ENCODE measurements at places on chromosomes 7 and 10. TPM values are rescaled to one million over a fixed set of nuclear protein-coding genes. Genes with fewer than 3 reads are reported as not detected.

- no peak for DNase-seq
Measured at GRCh38 chr7:39153647-39154046, 175.9 kb downstream of the POU6F2 start.

DNA sequence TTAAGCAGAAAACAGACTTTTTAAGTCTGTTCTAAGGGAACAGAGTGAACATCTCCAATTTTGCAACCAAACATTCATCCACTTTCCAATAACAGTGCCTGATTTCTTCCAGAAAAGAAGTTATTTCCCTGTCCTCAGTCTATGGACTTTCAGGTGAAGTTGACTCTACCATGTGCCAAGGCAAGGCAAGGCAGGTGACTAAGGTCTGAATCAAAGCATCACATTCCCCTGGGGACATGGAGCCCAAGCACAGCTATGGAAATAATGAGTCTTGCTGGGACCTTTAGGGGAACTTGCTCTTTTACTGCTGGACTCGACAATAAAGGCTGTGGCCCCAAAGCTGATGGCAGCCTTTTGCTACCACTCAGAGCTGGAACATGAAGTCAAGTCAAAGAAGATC, 182.2 kb downstream of the FGFR2 start:
- DNase-seq: no peak

Gene WDFY4
- polyA plus RNA-seq: 2.4 TPM

Gene SHTN1
- polyA plus RNA-seq: 21.7 TPM

Gene ADAM12
- 22.8 TPM for polyA plus RNA-seq

Gene PRR15
- 6.3 TPM for polyA plus RNA-seq

Gene HMX2
- polyA plus RNA-seq: 1.6 TPM

Gene PSD
- 12.2 TPM for polyA plus RNA-seq

Gene CPN1
- 3.8 TPM for polyA plus RNA-seq

DNA sequence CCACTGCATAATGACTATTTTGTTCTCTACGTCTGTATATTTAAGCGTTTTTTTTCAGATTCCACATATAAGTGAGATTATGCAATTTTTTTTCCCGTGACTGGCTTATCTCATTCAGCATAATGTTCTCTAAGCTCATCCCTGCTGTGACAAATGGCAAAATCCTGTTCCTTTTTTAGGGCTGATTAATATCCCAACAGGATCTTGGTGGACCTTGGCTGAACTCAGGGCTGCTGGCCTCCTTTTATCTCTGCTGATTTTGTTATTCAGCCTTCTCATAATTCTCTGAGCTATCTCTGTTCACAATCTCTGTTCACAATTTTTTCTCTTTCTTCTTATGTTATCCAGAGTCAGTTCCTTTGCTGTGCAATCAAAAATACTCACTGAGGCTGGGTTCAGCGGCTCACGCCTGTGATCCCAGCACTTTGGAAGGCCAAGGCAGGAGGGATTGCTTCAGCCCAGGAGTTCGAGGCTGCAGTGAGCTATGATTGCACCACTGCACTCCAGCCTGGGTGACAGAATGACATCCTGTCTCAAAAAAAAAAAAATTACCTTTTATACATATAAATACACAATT, 1035.9 kb upstream of the AUTS2 start:
- no peak for DNase-seq

- DNase-seq: no peak
Measured at GRCh38 chr10:117366741-117367140, 8.5 kb downstream of the PDZD8 start.

- no peak for DNase-seq
Measured at GRCh38 chr10:77496941-77497420, 140.6 kb downstream of the KCNMA1 start.

Gene GRID2IP
- 0.90 TPM for polyA plus RNA-seq

DNA sequence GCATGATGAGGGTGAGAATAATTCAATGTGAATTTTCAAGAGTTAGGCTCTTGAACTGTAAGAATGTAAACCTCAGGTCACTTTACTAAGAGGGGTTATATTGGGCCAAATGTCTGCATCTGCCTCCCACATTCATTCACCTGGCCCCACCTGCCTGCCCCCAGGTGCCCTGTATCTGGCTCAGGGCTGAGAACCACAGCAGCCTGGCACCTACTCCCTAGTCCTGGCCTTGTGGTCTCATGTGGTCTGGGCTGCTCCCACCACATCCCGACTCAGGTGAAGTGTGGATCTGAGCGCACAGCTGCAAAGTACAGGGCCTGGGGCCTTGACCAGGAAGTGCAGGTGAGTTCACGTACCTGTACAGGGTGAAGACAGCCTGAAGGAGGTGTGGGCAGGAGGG, 182.1 kb downstream of the PFKFB3 start:
- DNase-seq: no peak

Gene ELFN1
- 18.3 TPM for polyA plus RNA-seq

DNA sequence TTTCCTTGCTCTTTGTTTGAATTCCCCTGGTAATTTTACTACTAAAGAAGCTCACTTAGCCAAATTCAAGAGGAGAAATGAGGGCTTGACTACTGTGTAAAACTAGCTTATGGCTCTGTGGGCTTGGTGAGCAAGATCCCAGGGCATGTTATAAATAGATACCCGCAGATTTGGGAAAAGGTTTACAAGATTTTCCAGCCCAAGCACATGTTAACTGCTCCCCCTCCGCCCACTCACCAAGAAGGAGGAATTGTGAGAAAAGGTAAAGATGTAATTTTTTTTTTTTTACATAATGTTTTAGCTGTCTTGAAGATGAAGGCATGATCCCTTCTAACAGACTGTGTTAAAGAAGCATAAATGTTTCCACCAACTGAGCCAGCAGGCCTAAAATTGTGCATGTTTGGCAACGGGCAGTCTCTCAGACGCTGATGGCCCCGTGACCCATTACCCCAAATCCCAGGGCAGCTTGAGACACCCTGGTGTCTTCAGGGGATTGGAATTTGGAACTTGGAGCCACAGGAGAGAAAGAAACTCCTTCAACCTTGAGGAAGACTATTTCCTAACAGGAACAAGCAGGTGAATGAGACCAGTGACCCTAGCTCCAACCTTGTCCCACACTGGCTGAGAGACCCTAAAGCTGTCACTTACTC, 429.8 kb upstream of the CELF2 start:
- no peak for DNase-seq

DNA sequence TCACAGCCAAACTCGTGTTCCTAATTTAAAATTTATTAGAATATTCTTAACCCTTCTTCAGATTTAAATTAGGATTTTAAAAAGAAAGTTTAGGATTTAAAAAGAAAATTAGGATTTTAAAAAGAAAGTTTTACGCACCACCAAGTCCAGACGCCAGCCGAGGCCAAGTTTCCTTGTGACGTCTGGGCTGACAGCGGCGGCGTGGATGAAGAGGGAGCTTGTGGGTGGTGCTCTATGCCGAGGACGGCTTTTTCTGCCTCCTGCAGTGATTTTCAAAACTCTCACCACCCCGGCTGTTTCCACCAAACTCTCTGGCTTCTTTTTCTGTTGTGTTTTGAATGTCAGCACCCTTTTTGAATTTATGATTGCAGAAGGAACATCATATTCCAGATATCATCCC, 252.9 kb downstream of the DNAJB6 start:
- DNase-seq: no peak

- DNase-seq: no peak
Measured at GRCh38 chr7:133857376-133858119, 269.6 kb upstream of the LRGUK start.

- no peak for DNase-seq
Measured at GRCh38 chr7:137890449-137890921, 43.7 kb upstream of the DGKI start.

All from renal pelvis (tissue), 12 donors.